ENCODE measurements at places on chromosomes 1 and 21. TPM values are rescaled to one million over a fixed set of nuclear protein-coding genes. Genes with fewer than 3 reads are reported as not detected.

GRCh38 chr1:67489643-67490042 is 59.4 kb upstream of the SERBP1 start:
- H3K27me3 ChIP-seq: no peaks in the 10 kb centered on the region
- H3K4me1 ChIP-seq: no peaks in the 10 kb centered on the region
- H3K4me3 ChIP-seq: no peak overlapping the region
- H3K27ac ChIP-seq: no peak overlapping the region
- no peaks in the 10 kb centered on the region for H3K36me3 ChIP-seq
- no peak for DNase-seq

The FOXE3 gene
- not detected for total RNA-seq

DNA sequence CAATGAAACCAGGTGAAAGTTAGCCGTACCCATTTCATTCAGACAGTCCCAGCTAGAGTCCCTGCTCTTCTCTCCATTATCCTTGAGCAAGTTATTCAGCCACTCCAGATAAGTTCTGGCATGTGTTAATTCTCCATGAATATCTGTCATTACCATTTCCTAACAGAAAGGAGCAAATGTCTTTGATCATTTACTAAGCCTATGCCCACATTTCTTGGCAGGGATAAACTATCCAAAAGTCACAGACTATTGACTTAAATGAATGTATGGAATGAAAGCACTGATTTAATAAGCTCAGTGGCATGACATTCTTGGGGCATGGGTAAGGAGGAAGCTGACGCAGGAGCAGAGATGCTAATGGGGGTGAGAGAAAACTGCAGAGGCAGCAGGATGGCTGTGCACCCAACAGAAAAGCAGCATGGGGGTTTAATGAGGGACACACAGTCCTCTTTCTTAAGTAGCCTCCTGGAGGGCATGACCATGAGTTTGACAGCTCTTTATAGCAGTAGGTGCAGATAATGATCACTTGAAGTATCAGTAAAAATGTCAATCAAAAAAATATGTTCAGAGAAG is 17.6 kb upstream of the DHCR24 start:
- no peaks in the 10 kb centered on the region for H3K4me1 ChIP-seq
- no peak overlapping the region for H3K4me3 ChIP-seq
- H3K27me3 ChIP-seq: no peaks in the 10 kb centered on the region
- H3K36me3 ChIP-seq: no peaks in the 10 kb centered on the region
- no peak overlapping the region for H3K27ac ChIP-seq

The MX2 gene
- total RNA-seq: 21.8 TPM

All from aorta (tissue), 5 donors.